ENCODE measurements at places on chromosomes 1 and 21. TPM values are rescaled to one million over a fixed set of nuclear protein-coding genes. Genes with fewer than 3 reads are reported as not detected.

Gene TPTE
- not detected for polyA plus RNA-seq

- no peak for DNase-seq
These were observed 279.5 kb downstream of the DSCAM start for GRCh38 chr21:40567501-40567900.

Gene SYNC
- not detected for polyA plus RNA-seq

- DNase-seq = no peak
These were observed 28.2 kb downstream of the CHD1L start for GRCh38 chr1:147270721-147271120.

- no peak for DNase-seq
These were observed 7.4 kb downstream of the TADA1 start for GRCh38 chr1:166868639-166869038.

- no peak for DNase-seq
These were observed 272.9 kb downstream of the KAZN start for GRCh38 chr1:14871218-14871970.

- DNase-seq = no peak
These were observed 37.4 kb upstream of the ZBTB40 start for GRCh38 chr1:22414244-22414751.

DNA sequence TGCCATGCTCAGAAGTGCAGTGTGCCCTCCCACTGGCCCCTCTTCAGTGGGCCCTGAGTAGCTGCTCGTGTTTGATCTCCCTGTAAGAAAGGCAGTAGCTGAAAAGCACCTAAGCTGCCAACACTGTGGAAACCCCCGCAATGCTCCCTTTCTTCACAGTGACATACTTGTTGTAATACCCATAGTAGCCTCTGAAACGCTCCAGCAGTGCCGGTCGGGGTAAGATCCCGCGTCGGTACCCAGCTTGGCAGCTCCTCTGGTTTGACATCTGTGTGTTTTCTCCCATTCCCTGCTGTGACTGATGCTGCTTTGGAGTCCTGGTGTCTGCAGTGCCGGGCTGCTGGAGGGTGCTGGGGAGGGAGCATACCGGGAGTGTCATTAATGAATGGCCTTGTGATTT lies 3.6 kb downstream of the CHAF1B start:
- DNase-seq = no peak

DNA sequence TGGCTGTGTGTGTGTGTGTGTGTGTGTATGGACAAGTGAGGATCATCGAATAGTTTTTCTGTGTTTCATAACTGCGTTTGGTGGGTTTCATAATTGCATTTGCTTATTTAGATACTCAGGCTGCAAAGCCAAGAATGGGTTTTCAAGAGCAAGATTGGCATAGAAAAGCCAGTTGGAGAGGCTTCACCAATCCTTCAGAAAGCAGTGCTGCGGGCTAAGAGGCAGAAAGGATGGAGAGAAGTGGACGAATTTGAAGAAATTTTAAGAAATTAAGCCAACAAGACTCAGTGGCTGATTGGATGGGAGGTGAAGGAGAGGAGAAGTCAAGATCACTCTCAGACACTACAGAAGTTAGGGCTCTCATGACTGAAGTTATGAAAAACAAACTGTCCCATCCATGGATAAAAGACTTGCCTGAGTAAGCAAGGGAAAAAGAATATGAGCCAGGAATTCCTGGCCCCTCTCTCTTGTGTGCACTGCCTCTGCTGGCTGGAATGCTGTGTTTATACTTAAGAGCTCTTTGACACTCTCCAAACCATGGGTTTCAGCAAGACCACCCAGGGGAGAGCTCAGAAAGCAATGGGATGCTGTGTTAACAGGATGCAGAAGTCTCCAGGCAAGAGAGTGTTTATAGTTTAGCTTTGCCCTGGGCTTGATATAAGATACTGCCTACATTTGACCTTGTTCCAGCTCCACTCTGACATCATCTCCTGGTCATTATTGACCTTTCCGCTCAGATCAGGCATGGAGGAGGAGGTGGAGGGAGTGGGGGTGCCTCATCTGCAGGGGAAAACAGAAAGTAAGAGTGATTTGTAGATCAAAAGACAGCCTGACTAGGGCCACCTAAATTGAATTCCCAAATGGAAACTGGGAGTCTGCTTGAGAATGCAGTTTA lies 232.0 kb upstream of the PLXNA2 start:
- DNase-seq = no peak

Gene DRAXIN
- 0.10 TPM for polyA plus RNA-seq

Gene OR2AK2
- polyA plus RNA-seq = not detected

- DNase-seq = peak; percentile 34
These were observed 2.4 kb downstream of the TNFAIP8L2 start for GRCh38 chr1:151158751-151159251.

DNA sequence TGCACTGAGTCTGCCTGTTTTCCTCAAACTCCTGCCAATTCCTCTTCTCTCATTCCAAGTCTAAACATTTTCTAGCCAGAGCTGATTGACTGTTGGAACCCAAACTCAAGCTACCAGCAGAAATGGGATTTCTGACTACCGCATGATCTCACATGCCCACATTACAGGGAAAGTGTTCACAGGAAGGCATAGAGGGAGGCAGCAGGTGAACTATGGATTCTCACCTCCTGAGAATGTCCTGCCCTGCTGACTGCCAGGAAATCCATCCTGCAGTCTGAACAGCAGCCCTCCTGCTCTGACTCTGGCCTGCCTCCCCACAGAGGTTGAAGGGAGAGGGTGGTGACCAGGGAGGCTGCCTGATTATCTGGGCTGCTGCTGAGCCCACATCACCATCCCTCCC lies 22.5 kb downstream of the IQGAP3 start:
- DNase-seq = no peak

Gene CD52
- 2,617 TPM for polyA plus RNA-seq

Gene LPAR3
- polyA plus RNA-seq = not detected

DNA sequence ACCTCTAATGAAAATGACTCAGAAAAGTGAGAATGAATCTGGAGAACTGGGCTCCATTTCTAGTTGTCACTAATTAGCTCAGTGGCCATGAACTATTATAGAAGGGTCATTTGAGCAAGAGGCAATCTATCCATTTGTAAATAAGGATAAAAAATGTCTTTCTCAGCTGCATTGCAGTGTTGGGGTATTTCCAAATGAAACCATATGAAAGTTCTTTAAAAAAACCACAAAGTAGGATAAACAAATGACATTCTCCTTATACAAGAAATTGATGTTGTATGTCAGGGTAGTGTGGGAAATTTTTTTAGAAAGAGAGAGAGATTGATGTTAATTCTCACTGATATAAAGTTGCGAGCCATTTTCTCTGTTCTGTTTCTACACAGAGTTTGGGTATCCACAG lies 26.0 kb downstream of the FMO3 start:
- no peak for DNase-seq

- DNase-seq = no peak
These were observed 22.1 kb downstream of the AHDC1 start for GRCh38 chr1:27581823-27582243.

DNA sequence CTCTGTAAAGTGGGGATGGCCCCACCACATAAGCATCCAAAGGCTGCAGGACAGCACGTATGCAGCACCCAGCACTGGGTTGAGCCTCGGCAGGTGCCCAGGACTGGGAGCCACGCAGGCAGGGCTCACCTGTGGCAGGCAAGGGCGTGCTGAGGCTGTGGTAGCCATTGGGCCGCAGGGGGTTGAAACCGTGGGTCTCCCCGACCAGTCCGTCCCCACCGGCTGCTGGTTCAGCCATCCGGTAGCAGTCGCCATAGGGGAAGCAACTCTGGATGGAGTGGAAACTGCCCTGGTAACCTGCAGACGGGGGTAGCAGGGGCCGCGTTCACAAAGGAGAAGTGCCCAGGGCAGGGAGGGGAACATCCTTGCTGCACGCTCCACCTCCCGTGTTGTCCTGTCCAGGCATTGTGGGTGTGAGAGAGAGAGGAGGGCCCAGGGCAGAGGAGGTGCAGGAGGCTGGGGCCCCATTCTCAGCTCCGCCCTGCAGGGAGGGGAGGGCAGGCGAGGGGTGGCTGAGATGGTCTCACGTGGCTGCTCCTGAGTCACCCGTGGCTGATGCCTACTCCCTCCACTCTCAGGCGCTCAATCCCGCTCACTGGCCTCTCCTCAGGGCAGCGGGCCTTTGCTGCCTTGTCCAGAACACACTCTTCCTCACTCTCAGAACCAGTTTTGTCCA lies 49.9 kb downstream of the DMRTB1 start:
- DNase-seq = no peak

DNA sequence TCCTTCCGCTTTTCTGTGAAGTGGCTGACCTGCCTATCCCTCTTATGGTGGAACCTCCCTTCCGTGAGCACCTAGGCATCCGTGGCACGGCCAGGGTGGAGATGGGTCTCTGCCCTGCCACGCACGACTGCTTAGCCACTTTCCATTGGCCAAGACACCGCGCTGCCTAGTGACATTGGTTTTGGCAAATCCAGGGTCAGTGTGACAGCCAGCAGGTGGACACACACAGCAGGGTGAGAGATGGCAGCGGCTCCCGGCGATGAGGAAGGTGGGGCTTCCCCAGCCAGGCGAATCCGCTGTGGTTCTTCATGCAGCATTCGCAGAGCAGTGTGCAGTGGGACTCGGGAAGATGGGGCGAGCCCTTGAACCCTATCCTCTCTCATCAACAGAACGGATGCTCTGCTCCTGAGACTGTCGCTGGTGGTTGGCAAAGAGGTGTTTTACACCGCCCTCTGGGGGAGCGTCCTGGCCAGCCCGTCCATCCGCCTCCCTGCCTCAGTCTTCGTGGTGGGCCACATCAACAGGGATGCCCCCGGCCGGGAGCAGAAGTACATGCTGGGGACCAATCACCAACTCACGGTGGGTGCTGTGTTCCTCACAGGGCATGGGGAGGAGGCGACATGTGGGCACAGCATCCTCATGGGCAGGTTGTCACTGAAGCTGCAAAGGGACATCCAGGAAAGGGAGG lies 51.8 kb downstream of the DOP1B start:
- no peak for DNase-seq

DNA sequence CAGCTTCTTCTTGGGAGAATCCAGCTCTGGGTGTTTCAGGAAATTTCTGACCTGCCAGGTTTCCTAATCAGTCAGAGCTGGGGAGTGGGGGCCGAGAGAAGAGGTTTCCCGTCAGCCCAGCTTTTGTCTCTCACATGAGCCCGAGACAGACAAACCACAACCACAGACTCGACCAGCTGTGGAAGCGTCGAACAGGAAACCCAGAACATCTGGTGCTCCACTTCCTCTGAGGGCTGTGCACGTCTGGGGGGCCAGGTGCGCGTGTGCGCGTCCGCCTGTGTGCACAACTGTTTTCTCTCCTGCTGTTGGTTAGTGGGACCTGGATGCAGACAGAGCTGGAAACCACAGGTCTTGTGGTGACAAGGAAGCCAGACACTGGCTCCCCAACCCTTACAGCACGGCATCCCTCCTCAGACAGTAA lies 113.0 kb upstream of the SLC25A33 start:
- DNase-seq = no peak

Gene F13B
- polyA plus RNA-seq = not detected

DNA sequence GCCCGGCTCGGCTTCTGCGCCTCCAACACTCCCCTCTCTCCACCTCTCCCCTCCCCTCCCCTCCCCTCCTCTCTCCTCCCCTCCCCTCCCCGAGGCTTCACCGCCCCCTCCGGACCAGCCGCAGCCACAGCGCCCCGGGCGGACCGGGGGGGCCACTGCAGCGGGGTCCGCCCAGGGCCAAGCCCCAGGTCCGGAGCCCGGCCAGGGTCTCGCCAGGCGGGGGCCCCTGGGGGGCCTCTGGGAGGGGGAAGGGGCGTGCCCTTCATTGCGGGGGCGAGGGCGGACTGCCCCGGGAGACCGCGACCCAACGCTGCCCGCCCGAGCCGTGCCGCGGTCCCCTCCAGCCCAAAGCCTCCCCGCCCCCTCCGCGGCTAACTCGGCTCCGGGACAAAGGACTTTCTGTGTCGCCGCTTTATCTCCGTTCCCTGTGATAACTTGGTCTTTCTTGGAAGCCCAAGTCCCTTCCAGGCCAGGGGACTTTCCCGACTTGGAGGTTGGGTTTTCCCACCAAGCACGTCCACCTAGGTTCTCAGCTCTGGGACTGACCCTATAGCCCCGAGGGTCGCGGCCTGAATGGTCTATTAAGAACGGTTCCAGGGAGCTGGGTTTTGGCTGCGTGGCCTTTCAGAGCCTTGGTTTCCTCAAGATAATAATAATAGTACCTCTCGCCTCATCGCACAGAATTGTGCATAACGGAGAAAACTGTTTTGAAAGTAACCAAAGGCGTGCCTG lies at the start of gene UBQLN4:
Gene UBQLN4, minus strand, starts transcription at position 31 of the 732 bp plus-strand sequence. CDS start 97 bp downstream, outside the sequence.
- peak; percentile 75 for DNase-seq

DNA sequence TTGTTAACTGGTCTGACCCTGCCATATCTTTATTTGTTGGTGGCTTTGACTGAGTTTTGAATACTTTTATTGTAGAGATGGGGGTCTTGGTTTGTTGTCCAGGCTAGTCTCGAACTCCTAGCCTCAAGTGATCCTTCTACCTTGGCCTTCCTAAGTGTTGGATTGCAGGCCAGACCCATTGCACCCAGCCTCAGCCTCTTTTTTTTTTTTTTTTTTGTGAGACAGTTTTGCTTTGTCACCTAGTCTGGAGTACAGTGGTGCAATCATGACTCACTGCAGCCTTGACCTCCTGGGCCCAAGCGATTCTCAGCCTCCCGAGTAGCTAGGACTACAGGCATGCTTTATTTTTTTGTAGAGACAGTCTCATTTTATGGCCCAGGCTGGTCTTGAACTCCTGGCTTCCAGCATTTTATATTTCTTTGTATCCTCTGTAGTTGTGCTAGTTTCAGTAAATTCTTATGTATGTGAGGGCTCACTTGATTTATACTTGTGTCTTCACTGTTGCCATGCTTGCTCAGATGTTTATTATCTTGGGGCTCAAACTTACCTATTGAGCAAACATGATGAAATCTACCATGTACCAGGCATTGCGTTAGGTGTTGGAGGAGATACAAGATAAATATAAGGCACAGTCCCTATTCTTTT lies 24.1 kb downstream of the THRAP3 start:
- DNase-seq = peak; percentile 75

- DNase-seq = no peak
These were observed 3.7 kb downstream of the SYT6 start for GRCh38 chr1:114150016-114150415.

- DNase-seq = no peak
These were observed 92.0 kb upstream of the PRMT6 start for GRCh38 chr1:106964495-106964894.

Measured in CD14-positive monocyte (primary cell).